ENCODE measurements at places on chromosomes 5 and 9. TPM values are rescaled to one million over a fixed set of nuclear protein-coding genes. Genes with fewer than 3 reads are reported as not detected.

GRCh38 chr5:14097998-14098471, 45.1 kb upstream of the TRIO start:
- DNase-seq, result no peak

- DNase-seq, result no peak
Observed at GRCh38 chr5:54571462-54571861, 53.9 kb downstream of the SNX18 start.

DNA sequence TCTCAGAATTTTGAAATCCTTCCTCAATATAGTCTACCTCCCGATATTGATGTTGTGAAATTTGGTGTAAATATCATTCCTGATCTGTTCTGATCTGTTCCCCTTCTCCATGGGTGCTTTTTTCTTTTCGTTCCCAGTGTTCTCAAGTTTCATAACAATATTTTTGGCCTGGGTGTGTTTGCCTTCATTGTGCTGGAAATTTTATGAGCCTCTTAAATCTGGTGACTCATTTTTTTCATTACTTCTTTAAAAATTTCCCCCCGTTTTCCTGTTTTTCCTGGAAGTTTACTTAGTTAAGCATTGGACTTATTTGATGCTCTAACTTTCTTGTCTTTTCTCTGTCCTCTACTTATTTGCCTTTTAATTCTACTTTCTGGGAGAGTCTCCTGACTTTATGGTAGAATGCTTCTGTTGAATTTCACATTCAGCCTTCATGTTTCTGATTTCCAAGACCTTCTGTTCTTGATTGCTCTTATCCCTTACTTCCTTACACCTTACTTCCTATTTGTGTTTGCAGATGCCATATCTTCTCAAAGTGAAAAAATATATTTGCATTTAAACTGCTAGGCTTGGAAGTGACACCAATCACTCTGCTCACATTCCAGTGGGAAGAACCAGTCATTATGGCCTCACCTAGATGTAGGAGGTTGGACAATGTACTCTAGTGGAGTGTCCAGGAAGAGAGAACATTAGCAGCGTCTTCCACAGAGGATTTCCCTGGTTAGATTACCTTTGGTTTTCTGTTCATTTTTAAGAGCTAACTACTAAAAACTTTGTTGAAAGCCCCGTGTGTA, 441.9 kb downstream of the ARHGEF28 start:
- DNase-seq, result peak; percentile 56

- no peak for DNase-seq
Observed at GRCh38 chr5:156258934-156259333, 68.0 kb upstream of the SGCD start.

- peak; percentile 14 for DNase-seq
Observed at GRCh38 chr5:137136991-137137632, 362.0 kb downstream of the SPOCK1 start.

SH3GL2 gene
- not detected for total RNA-seq

PTGDS gene
- not detected for total RNA-seq

TAF11L5 gene
- not detected for total RNA-seq

Data from Daoy (cell line).